ENCODE measurements at places on chromosomes 16 and 17.

DNA sequence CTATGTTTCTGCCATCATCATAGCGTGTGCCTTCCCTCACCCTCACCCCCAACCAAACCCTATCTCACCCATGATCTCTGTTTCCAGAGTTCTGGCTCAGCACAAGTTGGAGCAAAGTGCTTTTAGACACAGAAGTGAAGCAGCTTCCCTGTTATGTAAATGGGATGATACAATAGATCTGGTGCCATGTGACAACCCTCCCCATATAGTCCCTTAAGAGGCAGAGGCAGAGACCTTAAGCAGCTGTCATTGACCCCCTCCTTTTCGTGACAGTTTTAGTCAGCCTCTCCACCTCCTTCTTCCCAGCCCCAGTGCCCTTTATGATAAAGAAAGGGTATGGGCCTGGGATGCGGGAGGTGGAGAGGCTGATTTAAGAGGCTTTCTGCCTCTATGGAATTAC lies 40.3 kb upstream of the MED13 start:
- DNase-seq = no peak

- no peak for DNase-seq
Observed at GRCh38 chr16:21638573-21638975, 13.8 kb downstream of the IGSF6 start.

DNA sequence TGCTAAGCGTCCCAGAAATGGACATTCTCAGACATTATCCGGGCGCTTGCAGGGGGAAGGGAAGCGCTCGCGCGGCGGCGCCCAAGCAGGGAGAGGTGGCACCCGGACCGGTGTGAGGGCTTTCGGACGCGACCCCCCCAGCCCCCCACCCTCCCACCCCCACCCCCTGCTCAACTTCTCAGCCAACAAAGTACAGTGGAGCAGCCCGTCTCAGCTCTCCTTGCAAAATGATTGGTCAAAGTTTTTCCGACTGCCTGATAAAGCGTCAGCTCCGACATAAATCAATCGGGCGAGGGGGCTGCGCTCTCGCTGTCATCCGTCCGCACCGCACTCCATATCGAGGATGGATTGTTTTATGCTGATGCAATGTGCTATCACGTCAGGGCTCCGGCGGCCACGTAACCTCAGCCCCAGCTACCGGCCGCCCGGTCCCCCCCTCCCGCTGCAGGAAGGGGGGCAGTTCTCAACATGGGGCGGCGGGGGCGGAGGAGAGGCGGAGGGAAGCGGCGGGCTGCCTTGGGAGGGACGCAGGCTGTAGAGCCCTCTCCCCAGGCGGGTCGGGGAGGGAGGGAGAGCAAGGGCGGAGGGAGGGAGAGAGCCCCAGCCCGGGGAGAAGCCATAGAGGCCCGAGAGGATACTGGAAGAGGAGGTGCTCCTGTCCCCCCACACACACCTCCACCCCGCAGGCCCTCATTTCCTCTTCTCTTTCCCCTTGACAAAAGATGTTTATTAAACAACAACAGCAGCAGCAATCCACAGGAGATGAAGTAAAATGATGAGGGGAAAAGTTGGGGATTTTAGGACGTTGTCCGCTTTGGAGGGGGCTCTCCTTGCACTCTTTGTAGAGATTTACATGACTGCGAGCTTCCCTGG lies at the start of gene HOXB9:
Gene HOXB9, minus strand, starts transcription at position 114 of the 873 bp plus-strand sequence. Its CDS starts 89 bp downstream, at position 25.
- DNase-seq = no peak

DNA sequence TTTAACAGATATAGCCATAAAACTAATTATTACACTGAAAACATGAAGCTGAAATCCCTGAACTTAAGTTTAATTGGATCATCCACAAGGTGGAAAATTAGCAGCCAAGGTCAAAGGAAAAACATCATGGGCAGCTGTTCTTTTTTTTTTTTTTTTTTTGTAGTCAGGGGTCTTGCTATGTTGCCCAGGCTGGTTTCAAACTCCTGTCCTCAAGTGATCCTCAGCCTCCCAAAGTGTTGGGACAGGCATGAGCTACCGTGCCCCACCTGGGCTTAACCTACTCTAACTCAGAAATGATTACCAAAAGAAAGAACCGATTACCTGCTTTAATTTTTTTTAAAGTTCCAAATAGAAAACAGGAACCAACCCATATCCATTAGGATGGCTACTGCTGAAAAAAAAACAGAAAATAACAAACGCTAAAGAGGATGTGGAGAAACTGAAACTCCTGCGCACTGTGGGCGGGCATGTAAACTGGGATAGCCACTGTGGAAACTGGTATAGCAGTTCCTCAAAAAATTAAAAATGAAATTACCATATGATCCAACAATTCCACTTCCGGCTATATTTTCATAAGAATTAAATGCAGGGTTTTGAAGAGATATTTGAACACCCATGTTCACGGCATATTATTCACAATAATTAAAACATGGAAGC lies 8.6 kb downstream of the CMC2 start:
- DNase-seq = no peak

DNA sequence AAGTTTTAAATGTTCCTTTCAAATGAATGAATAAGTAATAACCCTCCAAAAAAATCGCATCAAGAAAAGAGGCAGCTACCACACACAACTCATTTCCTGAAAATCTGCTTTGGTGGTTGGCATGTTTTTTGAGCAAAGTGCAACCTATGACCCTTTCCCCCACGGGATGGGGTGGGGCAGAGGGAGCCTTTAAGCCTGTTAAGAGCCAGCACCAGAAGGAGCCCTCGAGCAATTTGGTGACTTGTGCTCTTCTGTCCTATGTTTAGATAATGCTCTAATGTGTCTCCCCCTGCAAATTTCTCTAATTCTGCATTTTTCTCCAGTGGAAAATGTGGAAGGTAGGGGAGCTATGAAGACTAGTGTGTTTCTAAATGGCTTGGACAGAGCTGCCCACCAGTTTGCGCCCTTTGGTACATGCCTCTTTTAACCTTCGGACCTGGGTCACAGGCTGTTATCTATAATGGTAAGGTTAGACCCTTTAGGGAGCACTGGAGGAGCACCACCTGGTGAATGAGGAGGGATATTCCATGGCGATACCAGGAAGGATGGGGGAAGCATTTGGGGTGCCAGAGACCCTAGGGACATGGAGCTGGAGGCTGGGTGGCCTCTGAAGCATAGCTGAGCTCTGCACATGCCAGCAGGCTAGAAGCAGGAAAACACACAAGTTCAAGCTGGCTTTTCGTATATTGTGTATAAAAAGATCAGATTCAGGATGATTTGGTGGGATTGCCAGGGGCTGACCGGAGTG lies 1.6 kb downstream of the PYCARD start:
- peak; percentile 39 for DNase-seq

GRCh38 chr16:81638286-81638945 lies 140.7 kb upstream of the PLCG2 start:
- no peak for DNase-seq

GRCh38 chr17:60748204-60748603 lies 70.6 kb downstream of the BCAS3 start:
- no peak for DNase-seq

GRCh38 chr17:38885728-38886642 lies 16.1 kb downstream of the LASP1 start:
- DNase-seq = no peak

- no peak for DNase-seq
Observed at GRCh38 chr17:79621151-79621943, 10.5 kb upstream of the RBFOX3 start.

DNA sequence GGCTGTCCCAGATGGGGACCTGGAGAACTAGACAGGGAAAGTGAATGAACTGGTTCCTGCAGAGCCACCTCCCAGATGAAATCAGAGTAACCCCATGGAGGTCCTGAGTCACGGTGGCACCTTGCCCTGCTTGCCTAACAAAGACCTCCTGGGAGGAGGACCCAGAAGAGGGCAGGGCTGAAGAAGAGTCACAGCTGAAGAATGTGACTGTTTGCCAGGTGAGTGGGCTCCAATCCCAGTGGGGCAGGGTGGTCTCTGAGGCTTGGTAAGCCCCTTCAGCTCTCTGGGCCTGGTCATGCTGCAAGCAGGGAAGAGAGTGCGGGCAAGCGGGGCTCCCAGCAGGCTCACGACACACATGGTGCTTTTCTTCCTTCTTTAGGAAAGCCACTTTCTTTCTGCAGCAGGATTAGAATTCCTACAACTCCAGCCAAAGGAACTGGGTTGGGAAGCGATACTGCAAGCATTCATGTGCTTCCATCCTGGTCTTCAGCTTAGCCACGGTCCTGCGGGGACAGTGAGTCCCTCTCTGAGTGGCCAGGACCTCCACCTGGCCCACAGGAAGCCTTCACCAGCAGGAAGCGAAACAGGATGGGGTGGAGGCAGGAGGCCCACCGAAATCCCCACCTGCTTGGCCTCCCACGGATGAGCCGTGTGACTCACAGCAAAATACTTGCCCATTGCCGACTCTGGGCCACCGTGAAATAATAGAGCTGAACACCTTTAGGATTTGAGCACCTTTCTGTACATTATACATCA lies 4.3 kb downstream of the C16orf74 start:
- no peak for DNase-seq

- DNase-seq = no peak
Observed at GRCh38 chr16:9647981-9648701, 534.1 kb downstream of the GRIN2A start.

DNA sequence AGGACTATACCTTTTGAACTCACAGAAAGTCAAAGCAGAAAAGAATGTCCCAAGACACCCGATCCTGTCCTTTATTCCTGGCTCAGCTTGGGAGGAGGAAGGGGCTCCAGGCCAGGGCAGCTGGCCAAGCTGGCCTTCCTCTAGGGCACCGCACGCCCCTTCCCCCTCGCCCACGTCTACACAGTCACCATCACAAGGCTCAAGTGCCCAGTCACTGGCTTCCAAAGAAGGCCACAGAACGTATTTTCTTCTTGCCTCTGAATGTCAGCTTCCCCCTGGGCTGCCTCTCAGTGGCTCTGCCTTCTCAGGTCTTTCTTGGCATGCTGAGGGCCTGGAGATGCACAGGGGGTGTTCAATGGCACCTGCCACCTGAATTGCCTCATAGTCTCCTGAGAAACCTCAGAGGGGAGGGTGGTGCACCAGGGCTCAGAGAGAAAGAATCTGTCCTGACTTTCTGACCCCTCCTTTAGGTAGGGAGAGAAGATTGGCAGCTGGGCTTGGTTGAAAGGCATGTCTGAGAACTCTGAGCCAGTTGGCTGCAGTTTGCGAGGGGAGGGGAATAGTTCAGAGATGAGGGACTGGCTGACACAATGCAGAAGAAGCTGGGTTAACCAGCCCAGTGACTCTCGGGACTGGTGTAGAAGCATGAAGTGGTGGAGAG lies 2.1 kb downstream of the DHRS11 start:
- no peak for DNase-seq

DNA sequence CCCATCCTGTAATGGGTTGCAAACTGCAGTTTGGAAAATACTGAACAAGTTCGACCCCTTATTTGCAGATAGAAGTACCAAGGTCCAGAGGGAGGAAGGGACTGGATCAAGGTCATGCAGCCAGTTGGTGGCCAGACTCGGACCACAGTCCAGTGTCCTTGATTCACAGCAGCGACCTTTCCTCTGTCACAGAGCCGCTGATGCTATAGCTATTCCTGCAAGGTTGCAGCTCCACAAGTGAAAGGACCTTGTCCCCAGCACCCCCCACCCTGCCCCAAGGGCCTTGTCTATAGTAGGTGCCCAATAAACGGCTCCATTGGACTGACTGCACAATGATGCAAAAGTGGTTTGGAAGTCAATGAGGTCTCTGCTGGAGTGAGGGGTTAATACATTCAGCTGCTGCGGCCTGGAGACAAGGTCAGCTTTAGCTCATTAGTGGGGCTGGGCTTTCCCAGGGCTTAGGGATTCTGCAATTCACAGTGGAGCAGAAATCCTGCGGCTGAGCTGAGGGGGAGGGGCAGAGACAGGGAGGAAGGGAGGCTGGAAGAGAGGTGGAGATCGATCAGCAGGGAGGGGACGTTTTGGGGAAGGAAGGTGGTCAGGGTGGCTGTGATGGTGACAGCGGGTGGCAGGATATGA lies 13.4 kb upstream of the CRHR1 start:
- DNase-seq = no peak

GRCh38 chr16:19068237-19068815 lies 912 bp downstream of the COQ7 start:
- DNase-seq = no peak

- no peak for DNase-seq
Observed at GRCh38 chr17:47276868-47277267, 23.2 kb downstream of the ITGB3 start.

DNA sequence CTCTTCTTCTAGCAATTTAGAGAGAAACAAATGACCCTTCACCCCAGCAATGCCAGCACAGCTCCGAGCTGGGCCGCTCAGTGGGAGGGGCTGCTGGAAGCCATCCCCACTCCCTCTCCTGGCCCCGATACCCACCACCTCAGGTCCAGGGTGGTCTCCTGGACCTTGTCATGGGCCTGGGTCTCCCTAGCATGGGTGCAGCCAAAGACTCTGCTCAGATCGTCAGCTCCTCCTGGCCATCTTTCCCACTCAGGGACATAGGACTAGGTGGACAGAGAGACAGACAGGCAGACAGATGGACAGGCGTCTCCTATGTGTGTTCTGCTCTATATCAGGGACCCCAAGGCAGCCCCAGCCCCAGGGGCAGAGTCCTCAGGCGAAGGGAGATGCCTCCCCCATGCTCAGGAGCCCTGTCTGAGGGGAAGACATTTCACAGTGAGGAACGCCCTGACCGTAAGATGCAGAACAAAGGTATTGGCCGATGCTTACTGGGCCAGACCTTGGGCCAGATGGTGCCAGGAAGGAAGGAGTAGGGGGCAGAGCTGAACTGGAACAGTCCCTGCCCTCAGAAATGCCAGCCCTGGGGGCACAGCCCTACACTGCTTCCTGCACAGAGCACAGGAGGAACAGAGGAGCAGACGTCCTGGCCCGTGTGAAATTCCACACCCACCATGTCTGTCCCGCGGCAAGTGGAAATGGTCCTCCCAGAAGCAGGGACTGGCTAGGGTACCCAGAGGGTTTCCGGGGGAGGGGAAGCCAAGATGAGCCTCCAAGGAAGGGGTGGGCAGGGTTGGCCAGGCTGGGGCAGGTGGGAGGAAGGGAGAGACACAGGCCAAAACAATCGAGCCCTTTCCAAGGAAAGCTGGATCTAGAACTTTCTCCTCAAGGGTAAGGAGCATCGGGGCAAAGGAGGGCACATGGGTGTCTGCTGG lies 13.0 kb downstream of the PITPNM3 start:
- DNase-seq = no peak

DNA sequence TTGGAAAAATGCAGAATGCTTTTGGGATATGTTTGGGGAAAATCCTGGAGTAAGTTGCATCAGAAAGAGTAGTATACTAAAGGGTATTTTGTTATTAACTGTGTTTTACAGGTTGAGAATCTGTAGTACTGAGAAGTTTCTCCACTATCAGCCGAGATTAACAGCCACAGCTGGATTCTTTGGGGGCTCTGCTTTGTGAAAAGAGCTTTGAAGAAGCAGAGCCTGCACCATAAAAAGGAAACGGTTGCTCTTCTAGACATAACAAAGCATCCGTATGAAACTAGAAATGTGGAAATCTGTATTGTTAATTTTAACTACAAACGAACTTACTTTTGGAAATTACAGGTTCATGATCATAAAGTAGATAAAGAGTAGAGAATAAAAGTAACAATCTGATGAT lies 5.3 kb downstream of the NLK start:
- no peak for DNase-seq

DNA sequence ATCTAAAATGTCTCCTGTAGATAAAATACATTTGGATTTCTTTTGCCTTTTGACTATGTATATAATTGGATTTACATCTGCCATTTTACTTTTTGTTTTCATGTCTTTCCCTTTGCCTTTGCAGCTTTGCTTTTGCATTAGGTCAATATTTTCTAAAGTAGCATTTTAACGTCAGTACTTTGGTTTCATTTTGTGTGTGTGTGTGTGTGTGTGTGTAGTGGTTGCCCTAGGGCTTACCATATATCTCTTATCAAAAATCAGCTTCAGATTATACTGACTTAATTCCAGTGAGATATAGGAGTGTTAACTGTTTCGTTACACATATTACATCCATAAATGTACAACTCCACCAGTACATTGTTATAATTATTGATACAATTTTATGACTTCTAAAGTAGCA lies 26.1 kb downstream of the AKTIP start:
- no peak for DNase-seq

Measured in effector CD4-positive, alpha-beta T cell (primary cell).